ENCODE measurements at places on chromosomes 3 and 15.

DNA sequence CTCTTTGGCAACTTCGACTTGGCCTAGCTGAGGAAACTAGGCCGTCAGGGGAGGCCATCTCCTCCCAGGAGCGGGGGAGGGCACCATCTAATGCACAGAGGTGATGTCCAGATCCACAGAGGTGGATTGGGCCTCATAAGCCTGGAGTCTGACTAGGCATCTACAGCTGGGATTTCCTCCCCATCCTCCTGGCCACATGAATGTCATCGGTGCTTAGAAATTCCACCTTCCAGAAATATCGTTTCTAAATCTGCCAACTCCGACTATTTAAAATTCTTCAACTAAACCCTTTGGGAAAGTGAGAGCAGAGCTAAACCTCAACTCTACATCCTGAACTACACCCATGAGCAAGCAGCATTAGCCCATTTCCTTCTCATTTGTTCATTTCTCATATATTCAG, 118.7 kb downstream of the WNT5A start:
- DNase-seq, result no peak

DNA sequence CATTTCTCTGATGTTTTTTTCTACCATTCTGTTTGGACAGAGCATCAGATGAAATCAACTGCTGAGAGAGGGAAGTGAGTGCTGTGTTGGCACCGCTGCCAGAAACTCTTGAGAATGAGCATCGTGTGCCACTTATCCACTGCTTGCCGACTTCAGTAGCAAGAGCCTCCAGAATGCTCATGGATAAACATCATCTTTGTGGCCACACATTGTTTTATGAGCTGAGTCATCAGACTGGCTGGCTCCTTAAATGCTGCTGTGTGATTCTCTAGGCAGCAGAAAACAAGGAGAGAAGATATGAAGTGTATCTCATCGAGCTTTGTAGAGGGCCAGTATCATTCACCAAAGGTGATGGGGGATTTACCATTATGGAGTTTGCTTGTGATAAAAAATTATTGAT, 3.4 kb upstream of the DOCK3 start:
- DNase-seq, result no peak

DNA sequence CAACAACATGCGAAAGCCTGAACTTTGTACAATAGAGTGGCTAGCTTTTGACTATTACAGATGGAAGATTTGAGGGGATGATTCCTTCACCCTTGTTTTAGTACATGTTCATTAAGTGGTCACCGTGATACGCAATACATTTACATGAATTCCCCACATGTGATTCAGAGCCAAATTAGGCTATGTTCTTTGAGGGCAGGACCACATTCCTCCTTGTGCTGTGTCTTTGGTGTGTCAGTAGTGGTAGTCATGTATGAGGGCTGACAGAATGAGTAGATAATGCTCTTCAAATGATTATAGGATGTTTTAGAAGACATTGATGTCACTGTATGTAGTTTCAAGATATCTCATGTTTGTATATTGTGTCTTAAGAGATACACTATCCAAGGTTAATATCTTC, 12.1 kb downstream of the PTPRG start:
- DNase-seq, result no peak

GRCh38 chr15:41949401-41950126, 22.8 kb downstream of the EHD4 start:
- no peak for DNase-seq

DNA sequence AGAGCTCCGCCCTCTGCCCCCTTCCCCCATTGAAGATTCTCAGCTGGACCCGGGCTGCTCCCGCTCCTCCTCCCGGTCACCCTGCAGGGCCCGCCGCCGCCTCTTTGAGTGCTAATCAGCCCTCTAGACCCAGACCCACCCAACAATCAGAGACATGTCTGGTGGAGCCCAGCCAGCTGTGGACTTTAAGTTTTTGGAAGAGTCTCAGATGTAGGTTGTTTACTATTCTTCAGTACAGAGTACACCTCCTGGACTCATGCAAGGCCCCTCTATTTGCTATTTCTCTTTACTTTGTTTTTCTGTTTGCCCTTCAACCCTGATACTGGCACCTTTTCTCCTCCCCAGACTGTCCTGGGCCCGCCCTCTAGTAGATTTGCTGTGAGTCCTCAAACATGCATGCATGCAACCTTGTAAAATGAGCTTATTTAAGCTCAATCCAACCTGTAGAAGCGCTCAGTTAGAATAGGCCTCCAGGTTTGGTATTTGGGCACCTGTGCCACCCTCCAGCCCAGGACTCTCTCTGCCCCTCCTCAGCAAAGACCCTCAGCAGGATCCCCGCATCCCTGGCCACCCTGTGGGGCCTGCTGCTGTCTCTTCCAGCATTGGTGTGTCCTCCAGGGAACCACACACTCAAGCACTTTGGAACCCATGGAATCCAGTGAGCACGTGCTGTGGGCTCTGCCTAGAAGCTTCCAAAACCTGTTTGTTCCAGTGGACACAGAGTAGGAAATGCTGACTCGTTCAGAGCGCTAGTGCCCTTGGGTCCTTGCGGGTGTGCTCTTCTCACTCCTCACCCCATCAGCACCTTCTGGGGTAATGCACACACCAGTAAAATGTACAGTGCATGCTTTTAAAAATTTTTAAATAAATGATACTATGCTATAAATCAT, 4.6 kb downstream of the PRR23E start:
- no peak for DNase-seq

DNA sequence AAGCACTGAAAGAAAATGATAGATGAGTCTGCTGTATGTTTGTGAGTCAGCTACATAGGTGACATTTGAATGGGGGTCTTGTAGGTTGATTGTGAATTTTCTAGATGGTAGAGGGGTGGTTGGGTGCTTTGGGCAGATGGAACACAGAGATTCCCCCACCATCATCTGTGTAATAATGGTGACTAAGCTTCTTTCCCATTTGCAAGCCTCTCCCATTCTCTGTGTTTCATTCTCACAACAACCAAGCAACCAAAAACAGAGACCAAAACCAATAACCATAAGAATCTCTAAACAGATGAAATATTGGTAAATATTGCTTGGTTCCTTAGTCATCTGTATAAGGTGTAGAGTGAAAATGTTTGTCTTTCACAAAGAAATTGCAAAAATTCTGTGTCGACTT, 17.8 kb upstream of the UTS2B start:
- no peak for DNase-seq

- DNase-seq, result no peak
Observed at GRCh38 chr3:172129498-172129849, 90.1 kb downstream of the FNDC3B start.

DNA sequence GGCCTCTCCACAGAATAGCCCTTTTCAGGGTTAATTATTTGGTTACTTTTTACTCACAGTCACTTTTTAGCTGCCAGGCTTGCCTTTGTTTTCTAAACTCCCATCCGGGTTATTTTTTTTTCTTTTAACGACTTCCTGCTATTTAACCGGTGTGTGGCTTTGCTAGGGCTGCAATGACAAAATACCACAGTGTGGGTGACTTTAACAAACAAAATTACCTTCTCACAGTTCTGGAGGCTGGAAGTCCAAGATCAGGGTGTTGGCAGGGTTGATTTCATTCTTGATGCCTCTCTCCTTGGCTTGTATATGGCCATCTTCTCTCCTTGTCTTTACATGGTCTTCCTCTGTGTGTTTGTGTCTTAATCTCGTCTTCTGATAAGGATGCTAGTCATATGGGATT, 91.5 kb downstream of the IL1RAP start:
- DNase-seq, result no peak

DNA sequence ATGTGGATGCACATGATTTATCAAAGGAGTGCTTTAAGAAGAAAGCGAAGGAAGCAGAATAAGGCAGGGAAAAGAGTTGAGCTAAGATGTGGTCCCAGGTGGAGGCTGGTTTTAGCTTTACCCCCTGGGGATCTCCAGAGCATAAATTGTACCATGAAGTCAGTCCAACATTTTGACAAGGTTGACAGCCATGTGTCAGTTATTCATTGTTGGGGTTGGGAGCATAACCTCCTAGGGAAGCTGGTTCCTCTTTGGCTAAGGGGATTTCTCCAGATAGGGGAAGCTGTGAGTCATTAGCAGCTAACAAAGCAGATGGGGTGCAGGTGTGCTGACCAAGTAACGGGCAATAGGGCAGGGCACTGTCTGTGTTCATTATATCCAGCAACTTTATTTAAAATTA, 123.7 kb upstream of the IGSF10 start:
- DNase-seq, result no peak

- no peak for DNase-seq
Observed at GRCh38 chr3:155270485-155271342, 22.8 kb downstream of the STRIT1 start.

DNA sequence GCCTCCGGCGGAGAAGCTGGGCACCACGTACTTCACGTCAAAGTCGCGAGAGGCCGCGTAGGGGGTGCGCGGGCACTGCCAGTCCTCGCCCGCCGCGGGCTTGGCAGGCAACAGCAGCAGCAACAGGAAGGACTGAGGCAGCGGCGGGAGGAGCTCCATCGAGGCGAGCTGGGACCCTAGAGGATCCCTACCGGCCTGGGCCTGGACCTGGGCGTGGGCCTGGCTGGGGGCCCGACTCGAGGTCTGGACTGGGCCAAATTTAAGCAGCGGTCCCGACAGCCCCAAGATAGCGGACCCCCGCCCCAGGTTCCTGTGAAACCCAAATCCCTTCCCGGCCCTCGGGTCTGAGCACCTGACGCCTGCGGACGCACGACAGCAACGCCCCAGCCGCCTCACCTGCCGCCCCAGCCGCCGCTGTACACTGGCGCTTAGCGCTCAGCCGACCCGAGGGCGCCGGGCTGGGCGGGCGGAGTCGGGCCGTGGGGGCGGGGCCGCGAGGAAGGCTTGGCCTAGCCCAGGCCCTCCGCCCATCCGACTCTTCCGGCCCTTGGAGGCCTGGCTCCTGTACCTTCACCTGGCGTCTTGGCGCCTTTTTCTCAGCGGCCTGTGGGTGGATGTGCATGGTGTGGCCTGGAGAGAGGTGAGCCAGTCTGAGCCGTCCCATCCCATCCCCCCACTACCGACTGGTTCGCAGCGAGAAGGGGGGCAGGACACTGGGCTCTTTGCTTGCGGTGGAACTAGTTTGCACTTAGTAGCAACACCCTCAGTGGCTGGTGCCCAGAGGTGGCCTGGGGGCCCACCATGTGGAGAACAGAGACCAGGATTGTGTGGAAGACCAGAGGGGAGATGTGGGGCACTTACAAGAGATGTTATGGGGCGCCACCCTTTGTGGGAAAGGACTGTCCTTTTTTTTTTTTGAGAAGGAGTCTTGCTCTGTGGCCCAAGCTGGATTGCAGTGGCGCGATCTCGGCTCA, at the start of gene MST1R:
Gene MST1R, minus strand, starts transcription at position 423 of the 974 bp plus-strand sequence. Its CDS starts 264 bp downstream, at position 159.
- DNase-seq, result no peak

DNA sequence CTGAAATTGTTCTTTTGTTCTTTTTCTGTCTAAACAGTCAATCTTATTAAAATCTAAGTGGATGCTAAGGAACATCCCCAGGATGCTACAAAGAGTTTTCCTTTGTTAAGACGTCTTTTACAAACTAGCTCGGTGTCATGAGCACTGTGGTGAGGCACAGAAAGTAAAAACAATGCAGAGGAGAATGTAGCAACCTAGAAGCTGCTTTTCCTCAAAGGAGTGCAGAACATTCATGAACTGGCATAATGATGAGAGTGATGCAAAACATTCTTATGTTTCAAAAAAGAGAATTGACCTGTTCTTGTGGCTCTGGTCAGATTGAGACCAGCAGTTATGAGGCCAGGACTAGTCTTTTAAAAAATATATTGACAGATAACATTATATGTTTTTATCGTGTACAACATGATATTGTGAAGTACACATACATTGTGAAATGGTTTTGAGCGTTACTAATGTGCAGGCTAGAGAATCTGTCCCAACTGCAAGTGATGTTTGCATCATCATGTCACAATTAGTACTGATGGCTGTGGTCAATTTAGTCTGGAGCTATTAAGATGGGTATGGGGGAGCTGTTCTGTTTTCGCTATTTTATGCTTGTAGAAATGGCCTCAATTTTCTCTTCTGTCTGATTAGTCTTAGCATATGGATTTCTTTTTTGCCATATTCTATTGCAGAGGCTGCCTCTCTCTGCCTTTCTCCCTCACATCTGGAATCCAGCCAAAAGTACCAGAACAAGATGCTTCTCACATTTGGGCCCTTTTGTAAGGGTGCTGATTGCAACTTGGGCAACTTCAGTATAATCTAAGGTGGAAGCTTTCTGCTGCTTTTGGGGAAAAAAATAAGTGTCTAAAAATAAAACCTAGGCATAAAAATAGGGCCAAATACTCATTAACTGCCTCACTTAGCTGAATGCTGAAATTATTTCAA, 50.2 kb downstream of the HHLA2 start:
- DNase-seq, result no peak

DNA sequence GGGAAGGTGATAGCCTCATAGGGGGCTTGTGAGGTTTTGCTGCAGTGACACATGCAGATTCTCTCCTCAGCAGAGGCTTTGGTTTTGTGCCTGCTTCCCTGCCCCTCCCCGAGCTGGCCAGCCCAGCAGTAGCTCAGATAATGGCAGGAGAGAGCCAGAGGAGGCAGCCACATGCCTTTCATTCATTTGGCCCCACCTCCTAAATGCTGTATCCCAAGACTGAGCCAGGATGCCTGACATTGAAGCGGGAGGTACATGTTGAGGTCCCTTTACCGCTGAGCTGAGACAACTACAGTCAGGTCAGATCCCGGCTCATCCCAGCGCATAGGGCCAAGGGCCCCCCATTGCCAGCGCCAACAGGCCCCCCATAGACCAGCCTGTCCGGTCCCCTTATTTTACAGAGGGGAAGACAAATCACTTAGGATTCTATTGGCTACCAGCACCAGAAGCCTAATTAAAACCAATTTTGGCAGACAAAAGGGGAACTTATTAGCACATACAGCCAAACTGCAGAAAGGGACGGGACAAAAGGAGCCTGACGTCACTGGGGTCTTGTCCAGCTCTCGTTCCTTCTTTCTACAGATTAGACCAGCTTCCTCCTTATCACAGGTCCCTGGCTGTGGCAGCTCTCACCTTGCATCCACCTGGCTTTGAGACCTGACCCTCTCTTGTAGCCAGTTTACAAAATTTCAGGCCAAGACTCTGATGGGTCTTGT, 12.1 kb upstream of the POLG start:
- no peak for DNase-seq

- no peak for DNase-seq
Observed at GRCh38 chr3:108342837-108343486, 46.6 kb downstream of the HHLA2 start.

DNA sequence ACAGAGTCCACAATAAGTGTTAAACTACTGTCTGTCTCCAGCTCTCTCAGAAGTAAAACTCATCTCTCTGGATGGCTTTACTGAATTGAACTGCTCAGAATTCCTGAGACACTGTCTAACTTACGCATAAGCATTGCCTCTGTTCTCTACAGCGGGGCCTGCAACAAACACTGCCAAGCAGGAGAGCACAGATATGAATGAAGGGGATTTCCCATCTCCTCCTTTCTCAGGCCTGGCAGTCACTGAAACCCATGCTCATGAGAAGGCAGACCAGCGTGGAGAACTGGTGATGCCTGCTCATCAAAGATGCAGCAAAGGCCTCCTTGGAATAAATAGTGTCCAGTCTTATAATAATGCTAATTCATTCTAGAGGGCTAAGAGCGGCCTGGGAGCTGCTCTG, 10.3 kb downstream of the RASGRP1 start:
- DNase-seq, result no peak

DNA sequence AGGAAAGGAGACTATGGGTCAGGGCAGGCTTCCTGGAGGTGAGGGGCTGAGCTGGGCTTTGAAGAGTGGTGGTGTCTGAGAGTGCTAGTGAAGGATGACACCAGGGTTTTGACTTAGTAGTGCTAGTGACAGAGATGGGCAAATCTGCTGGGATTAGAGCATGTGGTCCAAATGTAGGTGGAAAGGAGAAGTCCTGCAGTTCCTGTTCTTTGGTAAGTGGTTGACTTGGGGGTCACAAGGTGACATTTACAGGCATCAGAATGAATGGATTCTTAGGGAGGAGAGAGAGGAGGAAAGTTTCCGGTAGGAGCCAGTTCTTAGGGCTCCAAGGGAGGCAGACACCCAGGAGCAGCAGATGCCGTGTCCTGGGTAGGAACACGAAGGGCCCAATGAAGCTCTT, 796 bp upstream of the DOCK3 start:
- no peak for DNase-seq

All from nucleus accumbens (tissue), 56 donors.